ENCODE measurements at places on chromosomes 16 and 17.

GRCh38 chr17:62867303-62867702 is 59.2 kb upstream of the MARCHF10 start:
- DNase-seq: no peak

- no peak for DNase-seq
These were observed 151.9 kb upstream of the GSE1 start for GRCh38 chr16:85461022-85461813.

- DNase-seq: no peak
These were observed 49.7 kb upstream of the ENDOV start for GRCh38 chr17:80365001-80365965.

GRCh38 chr17:27797390-27798091 is 2.8 kb downstream of the NOS2 start:
- DNase-seq: no peak

GRCh38 chr16:10984509-10984908 is 40.1 kb downstream of the CLEC16A start:
- DNase-seq: no peak

DNA sequence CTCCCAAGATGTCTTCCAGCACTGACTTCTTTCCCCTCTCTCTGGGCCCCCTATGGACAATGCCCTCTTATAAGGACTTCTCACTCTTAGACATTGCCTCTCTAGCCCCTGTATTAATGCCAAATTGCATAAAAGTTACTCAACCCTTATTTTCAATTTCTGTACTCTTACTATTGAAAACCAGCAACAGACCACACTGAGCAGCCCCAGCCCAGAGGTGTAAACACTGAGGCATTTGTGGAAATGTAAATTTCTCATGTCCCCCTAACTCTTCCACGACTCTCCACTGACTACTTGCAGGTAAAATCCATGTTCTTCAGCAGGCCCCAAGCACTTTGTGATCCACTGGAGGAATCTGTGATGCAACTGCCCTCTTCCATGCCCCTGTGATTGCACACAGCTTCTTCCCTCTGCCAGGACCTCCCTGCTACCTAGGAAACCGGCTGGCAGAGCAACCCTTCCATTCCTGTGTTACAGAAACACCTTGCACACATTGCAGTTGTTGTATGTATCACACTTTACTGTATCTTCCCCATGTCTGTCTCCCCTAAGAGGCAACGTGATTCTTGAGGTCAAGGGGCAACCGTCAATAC is 4.4 kb downstream of the N4BP1 start:
- no peak for DNase-seq

GRCh38 chr17:77151186-77151585 is 10.4 kb downstream of the SEC14L1 start:
- DNase-seq: no peak

GRCh38 chr17:44178133-44178532 is 7.6 kb downstream of the ASB16 start:
- DNase-seq: no peak

DNA sequence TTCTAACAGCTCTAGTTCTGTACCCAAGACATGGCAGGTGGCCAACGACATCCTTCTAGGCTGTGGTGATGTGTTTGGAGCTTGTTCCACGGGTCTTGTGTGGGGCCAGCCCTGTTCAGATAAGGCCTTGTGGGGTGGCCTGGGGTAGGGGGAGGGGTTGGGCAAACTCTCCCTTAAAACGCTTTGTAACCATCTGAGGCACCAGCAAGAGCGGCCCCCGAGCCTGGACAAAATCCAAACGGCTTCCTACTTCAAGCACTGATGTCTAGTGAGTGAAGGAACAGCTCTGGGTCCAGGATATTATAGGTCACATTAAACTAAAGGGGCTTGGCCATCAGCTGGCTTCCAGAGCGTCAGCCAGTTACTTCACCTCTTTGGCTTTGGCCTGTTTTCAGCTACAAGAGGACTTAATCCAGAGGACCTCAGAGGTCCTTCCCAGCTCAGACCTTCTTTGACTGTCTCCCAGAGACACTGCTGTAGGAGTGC is 11.9 kb downstream of the SERPINF1 start:
- DNase-seq: no peak

DNA sequence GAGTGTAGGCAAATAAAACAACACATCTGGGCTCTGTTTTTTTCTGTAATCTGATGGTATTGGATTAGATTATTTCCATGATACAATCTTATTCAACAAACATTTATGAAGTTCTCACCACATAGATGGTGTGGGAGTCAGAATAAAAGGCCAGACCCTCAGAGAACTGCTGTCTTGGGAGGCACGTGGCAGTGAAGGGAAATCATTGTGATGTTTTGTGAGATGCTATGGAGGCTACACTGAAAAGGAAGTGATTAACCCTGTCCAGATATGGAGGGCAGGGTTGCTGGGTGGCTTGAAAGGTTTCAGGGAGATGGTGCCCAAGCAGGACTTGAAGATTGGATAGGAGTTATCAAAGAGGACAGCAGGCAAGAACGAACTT is 35.6 kb downstream of the DHRS7B start:
- DNase-seq: no peak

GRCh38 chr16:1614456-1615102 is 2.4 kb downstream of the CRAMP1 start:
- DNase-seq: no peak

Data from left renal cortex interstitium (tissue), 4 donors.